ENCODE measurements at places on chromosomes 5 and 9.

DNA sequence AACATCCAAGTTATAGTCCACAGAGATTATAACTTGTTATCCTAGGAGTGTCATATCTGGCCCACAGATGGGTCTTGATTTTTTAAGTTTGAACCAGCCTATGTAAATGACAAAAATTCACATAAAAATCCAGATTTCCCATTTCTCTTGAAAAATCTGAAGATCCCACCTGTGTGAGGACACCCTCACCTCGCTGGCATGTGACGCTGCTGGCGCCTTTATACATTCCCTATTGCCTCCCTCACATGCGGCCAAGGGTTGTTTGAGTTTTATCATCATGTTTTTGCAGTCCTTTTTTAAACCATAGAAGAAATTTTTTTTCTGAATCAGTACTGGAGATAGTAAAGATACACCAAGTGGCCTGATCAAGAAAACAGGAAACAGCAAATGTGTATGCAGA, 25.9 kb upstream of the PPP1R2B start:
- DNase-seq: no peak

- DNase-seq: no peak
Observed at GRCh38 chr9:86772635-86772993, 174.7 kb downstream of the GAS1 start.

DNA sequence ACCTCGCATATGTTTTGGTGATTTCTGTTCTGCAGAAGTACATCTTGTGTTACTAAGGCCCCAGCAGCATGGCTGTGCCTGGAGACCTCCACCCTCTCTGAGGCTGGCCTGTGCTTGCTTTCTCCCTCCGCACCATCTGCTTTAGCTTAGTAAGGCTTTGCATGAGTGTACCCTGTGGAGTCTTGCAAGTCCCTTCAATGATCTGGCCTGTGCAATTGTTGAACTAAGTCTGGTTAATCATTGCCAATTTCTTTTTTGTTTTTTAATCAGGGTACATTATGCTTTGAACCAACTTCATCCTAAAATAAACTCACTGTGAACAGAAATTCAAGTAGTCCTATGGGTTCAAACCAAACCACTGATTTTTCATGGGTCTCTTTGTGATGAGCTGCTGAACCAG, 32.3 kb downstream of the ACOT12 start:
- DNase-seq: no peak

- peak; percentile 45 for DNase-seq
Observed at GRCh38 chr9:75185585-75186170, 97.4 kb downstream of the OSTF1 start.

- DNase-seq: no peak
Observed at GRCh38 chr9:131997779-131998178, 81.9 kb downstream of the MED27 start.

GRCh38 chr9:70119786-70120185, 76.1 kb downstream of the MAMDC2 start:
- DNase-seq: no peak

DNA sequence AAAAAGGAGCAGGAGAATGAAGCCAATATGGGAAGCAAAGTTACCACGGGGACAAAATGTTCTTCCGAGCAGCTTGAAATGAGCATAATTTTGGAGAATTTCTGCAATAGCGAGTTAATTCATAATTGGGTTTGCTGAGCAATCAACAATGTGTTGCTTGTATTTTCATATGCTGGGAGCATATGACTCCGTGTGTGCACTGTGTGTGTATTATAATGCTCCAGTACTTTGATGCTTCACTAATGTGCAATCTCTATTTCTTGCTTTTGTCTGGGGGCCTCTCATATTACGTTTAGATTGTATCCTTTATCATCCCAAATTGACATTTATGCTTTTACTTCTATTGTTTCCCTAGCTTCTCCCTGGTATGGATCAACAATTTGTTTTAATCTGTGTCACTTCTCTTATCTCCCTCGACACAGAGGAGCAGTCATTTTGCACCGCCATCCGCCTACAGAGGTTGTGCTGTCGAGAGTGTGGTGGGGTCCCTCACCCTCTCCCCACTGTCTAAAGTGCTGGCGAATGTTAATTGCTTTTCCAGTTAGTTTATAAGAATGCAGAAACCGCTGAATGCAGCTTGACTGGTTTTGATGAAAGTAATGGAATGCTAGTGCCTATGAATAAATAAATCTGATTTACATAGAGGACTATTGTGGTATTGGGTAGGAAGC, 372.5 kb upstream of the WWC1 start:
- DNase-seq: no peak

DNA sequence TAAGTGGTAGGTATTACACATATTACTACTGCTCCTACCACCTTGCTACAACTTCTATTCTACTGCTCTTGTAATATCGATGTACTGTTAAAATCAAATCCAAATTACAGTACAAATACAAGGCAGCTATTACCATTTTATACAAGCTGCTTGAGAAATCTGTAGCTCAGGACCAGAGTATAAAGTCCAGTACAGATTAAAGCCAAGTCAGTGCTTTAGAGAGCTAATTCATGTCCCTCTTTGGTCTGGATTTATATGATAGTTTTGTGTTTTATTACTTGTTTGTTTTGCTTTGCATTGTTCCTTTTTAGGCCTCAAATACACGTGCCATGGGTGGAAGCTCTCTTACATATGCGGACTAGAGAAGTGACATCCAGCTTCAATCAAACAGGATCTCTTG, 75.8 kb downstream of the DPYSL3 start:
- DNase-seq: no peak

DNA sequence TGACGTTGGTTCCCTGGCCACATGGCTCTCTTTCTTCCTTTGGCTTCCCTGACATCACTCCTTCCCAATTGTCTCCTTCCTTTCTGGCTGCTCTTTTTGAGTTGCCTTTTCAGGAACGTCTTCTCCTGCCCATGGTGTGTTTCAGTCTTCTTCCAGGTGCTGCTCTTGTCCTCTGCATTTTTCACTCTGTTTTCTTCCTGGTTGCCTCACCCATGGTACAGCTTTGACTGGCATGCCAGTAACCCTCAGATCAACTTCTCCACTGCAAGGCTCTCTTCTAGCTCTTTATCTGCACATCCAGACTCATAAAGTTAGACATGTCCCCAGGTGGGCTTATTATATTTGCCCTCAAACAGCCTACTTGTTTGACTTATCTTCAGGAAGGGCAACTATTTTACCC, 91.0 kb upstream of the ANKH start:
- DNase-seq: no peak

- no peak for DNase-seq
Observed at GRCh38 chr5:72325566-72326305, 5.6 kb downstream of the PTCD2 start.

DNA sequence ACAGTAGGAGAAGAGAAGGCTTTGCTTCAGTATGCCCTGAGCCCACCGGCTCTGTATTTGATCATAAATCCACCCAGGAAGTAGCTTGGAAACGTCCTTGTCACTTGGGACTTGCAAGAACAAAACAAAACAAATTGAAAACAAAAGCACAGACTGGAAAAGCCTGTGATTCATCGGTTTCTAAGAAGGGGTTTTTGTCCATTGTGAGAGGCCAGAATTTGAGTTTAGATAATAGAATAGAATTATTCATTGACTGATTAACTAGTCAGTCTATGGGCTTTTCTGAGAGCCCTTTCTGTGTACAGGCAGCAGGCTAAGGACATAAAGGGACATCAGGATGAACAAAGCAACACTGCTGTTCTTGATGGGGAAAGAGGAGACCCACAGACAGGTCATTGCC, 424.8 kb downstream of the IRX1 start:
- no peak for DNase-seq

DNA sequence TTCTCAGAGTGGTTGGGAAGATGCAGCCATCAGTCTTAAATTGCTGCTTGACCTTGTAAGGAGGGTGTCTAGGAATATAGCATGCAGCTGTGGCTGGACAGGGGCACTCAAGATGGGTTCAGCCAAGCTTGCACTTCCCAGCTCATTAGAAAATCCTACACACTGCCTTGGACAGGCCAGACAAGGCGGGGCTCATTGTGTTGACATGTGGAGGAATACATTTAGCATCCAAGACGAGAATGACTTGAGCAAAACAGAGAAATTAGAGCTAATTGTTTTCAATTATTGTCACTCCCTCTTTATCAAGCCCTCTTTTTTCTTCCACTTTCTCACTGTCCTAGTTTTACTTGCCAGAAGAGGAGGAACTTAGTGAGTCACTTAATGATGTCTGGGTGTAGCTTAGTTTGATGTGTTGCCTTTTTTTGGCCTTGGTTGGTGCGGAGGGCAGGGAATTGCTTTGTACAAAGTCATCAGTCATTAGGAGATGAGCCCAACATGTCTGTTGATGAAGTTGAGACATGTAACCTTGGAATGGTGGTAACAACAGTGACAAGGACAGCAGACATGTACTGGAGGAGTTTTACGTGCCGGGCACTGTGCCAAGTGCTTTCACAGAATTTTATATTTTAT, 1219.3 kb upstream of the WWC1 start:
- DNase-seq: no peak

GRCh38 chr5:67199859-67200258, 3.3 kb upstream of the CD180 start:
- DNase-seq: no peak

- no peak for DNase-seq
Observed at GRCh38 chr5:78063495-78063894, 231.0 kb downstream of the AP3B1 start.
